ENCODE measurements at places on chromosomes 13 and 19.

DNA sequence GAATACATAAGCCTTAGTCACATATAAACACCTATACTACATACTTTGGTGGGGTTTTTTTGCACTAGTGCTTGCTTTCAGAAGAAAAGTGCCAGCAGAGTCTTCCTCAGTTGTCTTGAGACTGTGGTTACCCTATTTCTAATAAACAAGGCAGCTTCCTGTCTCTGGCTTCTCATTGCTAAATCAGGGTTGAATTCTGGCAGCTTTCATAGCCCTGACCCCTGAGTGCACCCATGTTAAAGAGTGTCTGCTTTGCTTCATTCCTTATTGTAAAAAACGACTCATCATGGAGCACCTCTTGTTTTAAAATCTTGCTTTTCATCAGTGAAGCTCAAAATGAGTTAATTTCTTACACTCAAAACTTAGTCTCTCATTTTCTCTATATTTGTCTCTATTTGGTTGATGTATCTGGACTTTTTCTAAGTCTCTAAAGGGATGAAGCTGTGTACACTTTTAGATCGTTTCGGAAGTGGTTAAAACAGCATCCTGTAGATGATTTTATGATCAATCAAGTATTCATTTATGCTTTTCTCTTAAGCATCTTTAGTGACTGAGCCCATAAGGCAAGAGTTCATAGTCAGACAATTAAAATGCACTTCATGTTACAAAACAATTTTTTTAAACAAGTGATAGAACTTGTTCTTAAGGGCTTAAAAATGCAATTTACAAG, 72.1 kb downstream of the KLF12 start:
- DNase-seq, result no peak

DNA sequence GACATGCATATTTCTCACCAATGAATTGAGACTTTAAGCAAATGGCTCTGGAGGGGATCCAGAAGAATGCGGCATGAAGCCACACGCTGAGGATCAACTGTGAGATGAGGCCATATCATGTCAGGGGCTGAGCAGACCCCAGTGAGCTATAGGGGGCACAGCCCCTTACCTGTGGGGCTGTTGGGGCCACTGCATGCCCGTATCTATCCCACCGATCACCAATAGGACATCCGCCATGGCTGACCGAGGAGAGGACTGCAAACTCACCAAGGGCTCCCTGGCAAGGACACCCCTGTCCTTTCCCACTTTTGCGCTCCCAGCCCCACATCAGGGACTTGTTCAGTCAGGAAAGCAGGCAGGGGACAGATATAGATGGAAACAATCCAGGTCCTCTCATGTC, 78.0 kb downstream of the SERP2 start:
- no peak for DNase-seq

DNA sequence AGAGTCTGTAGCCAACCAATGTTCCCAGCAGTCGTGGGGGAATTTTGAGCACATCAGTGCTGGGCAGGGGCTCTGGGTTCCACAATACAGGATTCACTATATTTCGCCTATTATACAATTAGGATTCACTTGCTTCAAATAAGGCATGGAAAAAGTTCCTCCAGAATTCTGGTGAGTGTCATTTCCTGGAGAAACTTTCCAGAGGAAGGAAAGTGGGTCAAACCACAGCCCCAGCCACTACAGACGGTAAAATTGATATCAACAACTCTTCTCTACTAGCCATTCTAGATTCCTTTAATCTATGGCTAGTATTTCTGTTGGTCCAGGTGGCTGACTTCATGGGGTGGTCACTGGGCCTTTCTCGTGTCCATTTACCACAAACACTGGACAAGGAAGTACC, 10.5 kb downstream of the MYCBP2 start:
- no peak for DNase-seq

DNA sequence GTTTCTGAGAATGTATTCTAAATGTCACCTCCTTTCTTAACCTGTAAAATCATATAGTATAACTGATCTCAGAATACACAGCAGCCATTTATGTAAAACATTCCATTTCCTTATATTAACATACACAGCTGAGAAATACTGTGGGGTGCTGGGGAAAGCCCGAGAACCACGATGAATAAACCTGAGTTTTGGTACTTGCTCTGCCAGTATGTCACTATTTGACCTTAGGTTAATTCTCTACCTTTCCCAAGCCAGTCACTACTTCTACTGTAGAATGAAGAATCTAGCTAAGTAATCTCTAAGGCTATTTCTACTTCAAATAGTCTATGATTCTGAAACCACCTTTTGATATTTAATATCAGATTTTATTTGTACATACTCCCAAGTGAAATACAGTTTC, 173.7 kb downstream of the TBC1D4 start:
- DNase-seq, result no peak

- no peak for DNase-seq
Measured at GRCh38 chr13:101838323-101838722, 385.8 kb downstream of the ITGBL1 start.

- DNase-seq, result no peak
Measured at GRCh38 chr13:44276061-44276460, 97.6 kb upstream of the SERP2 start.

DNA sequence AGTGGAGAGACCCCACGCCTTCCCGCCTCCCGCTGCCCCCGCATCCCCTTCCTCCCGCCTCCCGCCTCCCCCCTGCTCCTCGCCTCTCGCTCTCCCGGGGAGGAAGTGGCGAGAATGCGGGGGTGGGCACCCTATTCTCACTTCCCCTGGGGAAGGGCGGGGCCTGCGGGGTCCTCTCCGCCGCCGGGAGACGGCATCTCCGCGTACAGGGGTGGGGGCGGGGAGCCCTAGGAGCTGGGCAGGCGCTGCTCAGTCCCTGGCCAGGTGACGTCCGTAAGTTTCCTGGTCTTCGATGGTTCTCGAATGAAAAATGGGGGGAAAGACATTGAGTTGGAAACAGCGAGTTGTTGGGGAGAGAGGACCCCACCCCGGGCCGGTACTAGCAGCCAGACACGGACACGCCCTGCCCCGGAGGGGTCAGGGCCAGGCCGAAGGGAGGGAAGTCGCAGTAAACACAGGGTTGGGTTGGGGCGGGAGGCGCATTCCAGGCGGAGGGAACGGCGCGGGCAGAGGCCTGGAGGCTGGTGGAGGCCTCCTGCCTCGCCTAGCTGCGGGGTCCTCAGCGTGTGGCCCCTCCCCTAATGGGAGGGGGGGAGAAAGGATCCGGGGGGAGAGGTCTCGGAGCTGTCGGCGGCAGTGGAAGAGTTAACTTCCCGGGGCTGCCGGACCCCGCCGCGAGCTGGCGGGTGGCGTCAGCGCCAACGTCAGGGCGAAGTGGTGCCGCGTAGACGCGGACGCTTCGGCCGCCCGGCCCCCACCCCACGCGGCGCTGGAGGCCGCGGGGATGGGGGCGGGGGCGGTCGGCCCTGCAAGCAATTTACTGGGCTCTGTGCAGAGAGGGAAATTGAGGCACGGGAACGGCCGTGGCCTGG, 10.4 kb upstream of the JUND start:
- peak; percentile 80 for DNase-seq

- no peak for DNase-seq
Measured at GRCh38 chr19:48419158-48419920, 25.9 kb downstream of the GRIN2D start.

GRCh38 chr19:18193388-18194180, 566 bp downstream of the MPV17L2 start:
- no peak for DNase-seq

- no peak for DNase-seq
Measured at GRCh38 chr19:12680034-12680433, 1.6 kb downstream of the DHPS start.

DNA sequence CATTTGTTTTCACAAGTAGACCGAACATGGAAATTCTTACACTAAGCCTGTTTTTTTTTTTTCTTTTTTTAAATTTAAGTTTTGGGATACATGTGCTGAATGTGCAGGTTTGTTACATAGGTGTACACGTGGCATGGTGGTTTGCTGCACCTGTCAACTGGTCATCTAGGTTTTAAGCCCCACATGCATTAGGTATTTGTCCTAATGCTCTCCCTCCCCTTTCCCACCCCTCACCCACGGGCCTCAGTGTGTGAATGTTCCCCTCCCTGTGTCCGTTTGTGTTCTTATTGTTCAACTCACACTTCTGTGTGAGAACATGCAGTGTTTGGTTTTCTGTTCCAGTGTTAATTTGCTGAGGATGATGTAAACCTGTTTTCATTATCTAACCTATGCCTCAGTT, 2.6 kb downstream of the NLRP4 start:
- DNase-seq, result no peak

DNA sequence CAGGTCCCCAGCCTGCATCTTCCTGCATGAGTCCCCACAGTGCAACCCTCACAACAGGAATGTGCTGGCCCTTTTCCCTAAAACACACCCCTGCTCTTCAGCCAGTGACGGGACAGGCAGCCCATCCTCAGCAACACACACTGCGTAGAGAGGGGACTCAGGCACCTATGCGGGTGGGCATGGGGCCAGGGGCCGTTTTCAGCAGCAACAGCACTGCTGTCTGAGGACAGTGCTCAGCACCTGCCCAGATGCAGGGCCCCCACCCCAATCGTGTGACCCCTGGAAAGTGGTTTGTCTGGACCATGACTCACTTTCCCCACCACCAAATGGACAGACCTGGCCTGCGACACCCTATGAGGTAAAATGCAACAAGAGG, 28.0 kb upstream of the ISYNA1 start:
- DNase-seq, result no peak

All from frontal cortex (tissue), 4 donors.